Stimulated activated CD4-positive, alpha-beta T cell treated with anti-CD3 and anti-CD28 coated beads, Interleukin-2, amount 100 ng/mL, for 24 hours (primary cell): ENCODE measurements at places on chromosomes 2 and 18.

DNA sequence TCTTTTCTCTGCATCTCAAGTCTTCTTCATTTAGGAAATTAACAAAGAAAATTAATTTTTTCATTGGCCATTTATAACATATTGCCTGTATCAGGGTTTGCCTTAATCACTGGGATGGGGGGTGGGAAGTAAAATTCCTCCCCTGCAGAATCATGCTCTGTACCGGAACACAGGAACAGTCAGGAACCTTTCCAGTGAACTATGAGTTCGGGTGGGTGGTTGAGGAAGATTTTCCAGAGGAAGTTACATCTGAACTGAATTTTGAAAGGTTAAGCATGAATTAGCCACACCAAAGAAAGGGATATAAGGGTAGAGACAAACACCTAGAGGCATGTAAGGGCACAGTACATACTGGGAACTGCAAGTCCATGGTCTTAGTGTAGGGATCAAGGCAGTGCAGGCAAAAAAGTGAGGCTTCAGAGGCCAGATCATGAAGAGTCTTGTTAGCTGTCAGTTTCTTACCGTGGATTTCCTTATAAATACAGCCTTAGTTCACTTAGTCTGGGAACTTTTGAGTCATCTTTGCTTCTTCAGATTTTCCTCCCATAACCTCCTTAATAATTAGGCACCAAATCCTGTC is 55.6 kb downstream of the FAM117B start:
- DNase-seq: no peak

GRCh38 chr2:161238560-161239325 is 69.5 kb upstream of the PSMD14 start:
- DNase-seq: peak; percentile 64

- no peak for DNase-seq
Observed at GRCh38 chr2:47917276-47917961, 11.1 kb upstream of the FBXO11 start.

DNA sequence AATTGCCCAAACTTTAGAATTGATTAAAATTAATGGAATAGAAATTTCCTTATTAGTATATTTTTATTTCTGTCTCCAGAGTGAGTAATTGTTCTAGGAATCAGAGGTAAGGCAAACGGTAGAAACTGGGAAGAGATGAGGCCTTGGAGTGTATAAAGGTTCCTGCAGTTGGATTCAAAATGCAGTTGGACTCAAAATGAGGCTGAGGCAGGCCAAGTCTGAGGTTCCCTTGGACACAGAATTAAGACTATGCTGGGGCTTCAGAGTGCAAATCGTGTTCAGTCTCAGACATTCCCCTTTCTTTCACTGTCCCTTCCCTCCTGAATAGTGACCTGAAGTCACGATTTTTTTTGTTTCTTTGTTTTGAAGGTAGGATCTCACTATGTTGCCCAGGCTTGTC is 746.9 kb upstream of the NRXN1 start:
- no peak for DNase-seq

GRCh38 chr18:67133669-67134068 is 382.9 kb downstream of the DSEL start:
- no peak for DNase-seq

- no peak for DNase-seq
Observed at GRCh38 chr18:58997811-58998337, 133.2 kb downstream of the ZNF532 start.

DNA sequence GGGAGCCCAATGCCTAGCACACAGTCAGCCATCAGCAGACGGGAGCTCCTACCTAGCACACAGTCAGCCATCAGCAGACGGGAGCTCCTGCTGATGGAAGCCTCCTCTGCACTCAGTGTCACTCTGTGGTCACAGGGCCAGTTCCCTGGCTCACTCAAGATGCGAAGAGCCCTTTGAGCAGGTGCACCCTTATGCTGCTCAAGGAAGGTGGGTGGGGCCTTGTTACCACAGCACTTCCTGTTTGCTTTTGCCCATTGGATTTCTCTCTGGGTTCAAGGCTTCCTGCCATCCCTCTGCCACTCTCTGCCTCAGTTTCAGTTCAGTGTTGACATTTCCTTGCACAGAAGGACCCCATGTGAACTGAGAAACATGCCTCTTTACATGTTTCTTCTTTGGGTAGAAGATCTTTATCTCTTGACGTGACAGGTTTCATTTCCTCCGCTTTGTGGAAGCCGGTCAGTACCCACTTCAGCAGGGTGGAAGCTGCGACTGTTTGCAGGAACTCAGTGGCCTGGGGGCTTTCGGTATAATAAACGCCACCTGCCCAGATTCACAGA is 11.6 kb downstream of the TRIB2 start:
- peak; percentile 47 for DNase-seq

DNA sequence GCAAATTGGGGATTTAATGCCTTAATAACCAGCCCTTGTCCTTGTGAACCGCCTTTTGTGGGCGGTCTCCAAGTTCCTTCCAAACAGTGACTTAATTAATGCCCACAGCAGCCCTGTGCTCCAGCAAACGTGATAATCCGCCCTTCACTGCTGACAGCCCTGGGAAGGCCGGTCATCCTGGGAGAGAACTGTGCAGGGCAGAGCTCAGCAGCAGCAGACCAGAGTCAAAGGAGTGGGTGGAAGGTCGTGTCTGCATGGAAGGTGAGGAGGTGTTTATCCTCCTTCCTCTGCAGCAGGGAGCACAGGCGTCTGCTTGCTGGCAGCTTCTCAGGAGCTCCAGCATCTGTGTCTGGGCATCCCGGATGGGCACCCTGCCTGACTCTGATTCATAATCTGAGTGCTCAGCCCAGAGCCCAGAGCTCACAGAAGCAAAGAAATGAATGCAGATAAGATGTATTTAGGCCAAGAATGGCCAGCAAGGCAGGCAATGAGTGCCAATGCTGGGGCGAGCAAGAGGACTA is 270.0 kb upstream of the PXDN start:
- no peak for DNase-seq

DNA sequence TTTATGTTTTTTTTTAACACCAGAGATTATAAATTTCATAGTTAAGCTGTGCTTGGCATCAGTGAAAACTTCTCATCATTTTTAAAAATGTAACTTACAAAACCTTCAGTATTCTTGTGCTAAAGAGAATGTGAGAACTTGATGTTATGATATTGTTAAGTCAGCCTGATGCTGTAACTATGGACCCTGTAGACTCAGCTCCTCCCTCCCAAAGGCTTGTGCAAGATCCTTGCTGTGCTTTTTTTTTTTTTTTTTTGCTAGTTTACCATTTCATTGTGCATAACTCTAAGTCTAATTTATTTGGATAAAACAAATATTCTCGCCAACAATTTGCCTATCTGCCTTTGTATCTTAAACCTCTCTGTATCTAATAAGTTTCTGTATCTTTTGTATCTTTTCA is 12.9 kb upstream of the TFPI start:
- DNase-seq: no peak

DNA sequence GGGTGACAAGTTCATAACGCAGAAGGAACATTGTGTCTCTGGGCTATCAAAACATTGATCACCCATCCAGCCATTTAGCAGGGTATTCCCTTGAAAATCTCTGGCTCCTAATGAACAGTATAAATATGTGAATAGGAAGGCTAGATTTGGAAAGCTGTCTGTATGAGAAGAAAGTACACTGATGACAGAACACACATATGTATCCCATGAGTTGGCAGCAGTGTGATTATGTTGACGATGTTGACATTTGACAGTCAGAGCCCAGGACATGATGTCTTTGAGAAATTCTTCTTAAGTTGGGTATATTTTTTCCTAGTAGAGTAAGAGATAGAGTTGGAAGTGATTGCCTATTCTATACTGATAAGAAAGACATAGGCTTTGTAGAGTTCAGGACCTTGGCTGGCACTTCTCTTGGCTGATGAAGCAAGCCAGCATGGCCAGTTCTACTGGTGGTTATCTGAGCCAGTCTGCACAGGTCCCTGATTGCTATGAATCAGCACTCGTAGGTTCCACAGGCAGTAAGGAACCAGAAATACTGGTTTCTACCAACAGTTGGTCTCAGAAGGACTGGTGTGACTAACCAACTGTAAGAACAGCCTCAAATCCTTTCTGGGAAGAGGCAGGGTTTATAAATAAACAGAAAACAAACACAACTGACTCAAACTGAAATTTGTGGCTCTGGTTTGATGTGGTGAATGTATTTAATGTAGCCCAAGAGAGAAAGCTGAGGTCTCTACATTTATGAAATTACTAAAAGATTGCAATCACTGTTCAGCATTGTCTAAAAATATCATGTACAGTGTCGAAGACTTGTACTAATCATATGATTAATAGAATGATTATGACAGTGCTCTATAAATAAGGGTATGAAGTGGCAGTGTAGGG is 43.9 kb upstream of the RAPH1 start:
- peak; percentile 35 for DNase-seq

GRCh38 chr18:650428-650858 is 7.0 kb upstream of the TYMS start:
- DNase-seq: no peak

DNA sequence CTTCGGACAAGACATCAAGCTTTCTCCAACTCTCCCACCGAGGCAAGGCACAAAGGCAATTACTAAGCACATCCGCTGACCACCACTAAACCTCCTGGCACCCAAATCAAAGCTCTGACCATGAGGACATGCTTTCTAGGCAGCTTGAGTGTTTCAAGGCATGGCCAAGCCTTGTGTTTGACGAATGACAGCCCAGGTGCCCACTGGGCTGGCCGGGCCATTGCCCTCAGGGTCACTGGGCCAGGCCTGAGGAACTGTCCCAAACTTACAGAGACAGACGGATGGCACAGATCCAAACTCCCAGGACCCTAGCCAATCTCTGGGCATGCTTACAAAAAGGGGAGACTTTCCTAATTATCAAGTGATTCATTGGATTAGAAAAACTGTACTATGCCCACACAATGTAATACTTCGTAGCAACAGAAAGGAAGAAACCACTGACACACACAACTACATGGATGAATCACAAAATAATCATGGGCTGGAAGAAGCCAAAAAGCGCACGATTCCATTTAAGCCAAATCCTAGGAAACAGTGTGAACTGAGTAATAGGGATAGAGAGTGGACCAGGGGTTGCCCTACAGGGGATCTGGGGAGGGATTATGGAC is 20.2 kb downstream of the CRACDL start:
- DNase-seq: no peak

DNA sequence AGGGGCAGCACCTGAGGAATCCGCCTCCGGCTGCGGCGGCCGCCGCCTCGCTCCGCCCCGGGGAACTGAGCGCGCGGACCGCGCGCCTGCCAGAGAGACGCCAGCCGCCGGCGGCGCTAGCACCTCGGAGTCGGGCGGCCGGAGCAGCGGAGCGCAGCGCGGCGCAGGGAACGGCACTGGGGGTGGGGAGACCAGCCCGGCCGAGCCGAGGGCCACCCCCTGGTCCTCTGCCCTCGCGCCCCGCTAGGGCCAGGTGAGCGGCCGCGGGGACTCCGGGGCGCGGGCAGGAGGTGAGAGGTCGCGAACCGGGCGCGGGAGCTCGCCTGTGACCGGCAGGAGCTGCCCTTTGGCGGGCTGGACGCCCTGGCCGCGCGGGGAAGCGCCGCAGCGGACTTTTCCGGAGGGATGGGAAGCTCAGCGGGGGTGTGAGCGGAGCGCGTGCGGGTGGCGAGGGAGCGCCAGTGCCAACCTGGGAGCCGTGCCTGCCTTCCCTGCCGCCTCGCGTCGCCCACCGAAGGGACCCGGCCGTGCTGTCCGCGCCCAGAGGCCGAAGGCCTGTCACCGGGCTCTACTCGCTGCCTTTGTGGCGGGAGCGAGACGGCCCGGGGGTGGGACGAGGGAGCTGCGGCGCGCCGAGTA is at the start of gene GREB1L:
GREB1L (plus strand) TSS at position 92 of the 639 bp plus-strand sequence. CDS start 141,287 bp downstream, outside the sequence.
- DNase-seq: no peak

DNA sequence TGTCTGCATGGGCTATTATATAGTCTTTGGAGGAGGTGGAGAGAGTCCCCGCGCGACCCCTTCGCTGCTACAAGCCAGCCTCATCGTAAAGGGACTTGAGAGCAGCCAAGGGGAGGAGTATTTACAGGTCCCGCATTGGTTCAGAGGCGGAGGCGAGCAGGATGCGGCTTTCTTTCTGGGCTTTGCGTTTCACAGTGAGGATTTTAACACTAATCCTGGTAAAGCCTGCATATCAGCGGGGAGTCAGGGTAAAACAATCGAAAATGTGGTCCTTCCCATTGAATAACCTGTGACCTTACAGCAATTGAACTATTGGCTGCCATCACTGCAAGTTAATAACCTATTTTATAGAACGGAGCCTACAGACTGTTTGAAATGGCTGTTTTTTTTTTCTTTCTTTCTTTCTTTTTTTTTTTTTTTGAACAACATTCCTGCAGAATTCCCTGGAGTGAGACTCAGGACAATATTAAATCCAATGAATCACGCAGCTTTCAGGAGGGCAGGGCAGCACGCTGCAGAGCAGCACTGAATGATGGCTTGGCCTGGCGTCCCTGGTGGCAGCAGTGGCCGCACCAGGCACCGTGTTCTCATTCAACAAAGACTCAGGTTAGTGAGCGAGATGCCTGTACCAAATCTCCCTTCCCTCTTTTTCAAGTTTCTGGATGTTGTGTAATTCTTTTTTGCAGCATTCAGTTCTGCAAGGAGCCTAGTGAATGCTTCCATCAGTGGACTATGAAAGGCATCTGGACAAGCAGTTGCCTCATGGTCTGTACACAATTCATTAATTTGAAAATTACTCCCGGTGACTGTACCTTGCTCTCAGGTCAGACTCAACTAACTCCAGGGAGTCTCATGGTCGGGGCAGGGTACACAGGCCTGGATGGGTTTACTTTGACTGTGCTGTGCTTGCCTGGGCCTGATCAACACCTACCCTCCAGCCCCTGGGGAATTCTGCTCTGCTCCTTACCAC is 19.8 kb downstream of the SMIM21 start:
- DNase-seq: no peak

- DNase-seq: no peak
Observed at GRCh38 chr2:152571048-152571766, 146.1 kb downstream of the PRPF40A start.

DNA sequence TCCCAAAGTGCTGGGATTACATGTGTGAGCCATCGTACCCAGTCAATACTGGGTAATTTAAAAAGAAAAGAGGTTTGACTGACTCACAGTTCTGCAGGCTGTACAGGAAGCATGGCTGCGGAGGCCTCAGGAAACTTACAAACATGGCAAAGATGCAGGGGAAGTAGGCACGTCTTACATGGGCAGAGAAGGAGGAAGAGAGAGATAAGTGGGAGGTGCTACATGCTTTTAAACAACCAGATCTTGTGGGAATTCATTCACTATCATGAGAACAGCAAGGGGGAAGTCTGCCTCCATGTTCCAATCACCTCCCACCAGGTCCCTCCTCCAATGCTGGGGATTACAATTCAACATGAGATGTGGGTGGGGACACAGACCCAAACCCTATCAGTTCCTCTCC is 192.5 kb downstream of the ATAD2B start:
- DNase-seq: no peak

DNA sequence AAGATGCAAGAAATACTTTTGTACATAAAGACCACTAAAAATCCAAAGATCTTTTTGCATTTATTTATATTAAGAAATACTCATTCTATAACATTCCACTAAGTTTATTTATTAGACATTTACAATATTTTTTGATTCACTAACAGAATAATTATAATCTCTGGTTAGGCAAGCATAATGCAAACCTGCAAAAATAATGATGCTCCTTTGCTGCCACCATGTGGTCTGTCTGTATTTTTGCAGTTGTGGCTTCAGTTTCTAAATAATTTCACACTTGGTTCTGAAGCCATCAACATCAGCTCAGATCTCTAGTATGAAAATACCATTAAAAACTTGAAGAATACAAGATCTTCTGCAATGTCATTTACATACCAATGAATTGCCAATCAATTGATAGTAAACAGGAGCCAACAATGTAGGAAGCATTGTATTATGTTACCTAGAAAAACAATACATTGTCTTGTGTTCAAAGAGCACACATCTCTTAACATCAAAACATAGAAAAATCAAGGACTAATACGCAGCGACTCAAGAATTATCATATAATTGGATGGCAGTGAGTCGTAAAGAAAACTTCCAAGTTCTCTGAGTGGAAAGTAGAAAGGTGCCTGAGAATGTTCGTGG is 28.8 kb upstream of the WDR75 start:
- peak; percentile 32 for DNase-seq
